ENCODE measurements at places on chromosomes 1 and 21.

- no peak for DNase-seq
Measured at GRCh38 chr1:31703431-31704270, at the start of gene COL16A1. COL16A1 (minus strand) TSS chr1:31704017; CDS start chr1:31702193, 1,824 bp downstream.

- no peak for DNase-seq
Measured at GRCh38 chr1:218752126-218752525, 407.0 kb downstream of the TGFB2 start.

GRCh38 chr21:36693489-36694030 is 5.4 kb upstream of the SIM2 start:
- no peak for DNase-seq

DNA sequence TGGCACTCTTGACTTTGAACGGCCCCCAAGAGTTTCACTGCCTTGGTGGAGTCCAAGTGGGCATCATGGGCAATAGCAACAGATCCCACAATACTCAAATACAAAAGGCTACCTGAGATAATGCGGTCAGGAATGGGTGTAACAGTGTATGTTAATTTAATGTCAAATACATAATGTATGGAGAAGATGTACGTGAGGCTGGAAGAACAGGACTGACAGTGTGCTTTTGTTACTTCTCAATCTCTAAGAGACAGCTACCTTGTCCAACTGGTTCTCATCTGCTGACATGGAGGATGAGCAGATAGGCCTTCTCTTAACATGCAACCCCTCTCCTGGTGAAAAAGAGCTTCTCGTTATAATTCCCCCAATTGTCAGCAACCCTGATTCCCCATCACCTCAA is 167.2 kb downstream of the APP start:
- DNase-seq = no peak

DNA sequence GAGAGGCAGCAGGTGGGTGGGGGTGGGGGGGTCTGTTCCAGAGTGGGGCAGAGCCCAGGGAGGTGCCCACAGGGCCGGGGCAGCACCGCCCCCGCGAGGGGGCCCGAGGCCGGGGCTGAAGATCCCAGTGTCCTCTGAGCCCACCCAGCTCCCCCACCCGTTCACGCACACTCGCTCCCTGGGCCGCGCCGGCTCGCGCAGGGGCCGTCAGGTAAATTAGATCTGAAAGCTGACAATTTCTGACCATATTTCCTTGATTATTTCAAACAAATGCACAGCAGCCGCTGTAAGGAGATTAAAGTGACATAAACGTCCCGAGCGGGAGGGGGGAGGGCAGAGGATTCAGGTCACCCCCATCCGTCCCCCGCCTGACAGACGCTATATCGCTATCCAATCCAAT is 118.0 kb downstream of the CASZ1 start:
- DNase-seq = no peak

- DNase-seq = no peak
Measured at GRCh38 chr1:208772891-208773290, 528.7 kb upstream of the PLXNA2 start.

DNA sequence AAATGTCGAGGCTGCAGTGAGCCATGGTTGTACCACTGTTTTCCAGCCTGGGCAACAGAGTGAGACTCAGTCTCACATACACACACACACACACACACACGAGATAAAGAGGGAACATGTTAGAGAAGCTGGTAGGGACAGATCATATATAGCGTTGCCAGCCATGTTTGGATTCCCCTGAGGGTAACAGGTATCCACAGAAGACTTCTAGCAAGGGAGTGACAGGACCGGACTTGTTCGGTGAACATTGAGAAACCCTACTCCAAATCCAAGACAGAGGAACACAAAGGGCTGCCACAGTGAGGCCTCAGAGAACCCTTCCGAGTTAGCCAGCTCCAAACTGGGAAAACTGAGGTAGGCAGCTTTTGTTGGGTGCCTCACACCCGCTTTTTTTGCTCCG is 3.7 kb upstream of the SARS1 start:
- peak; percentile 63 for DNase-seq

GRCh38 chr1:231512147-231512698 is 16.2 kb upstream of the TSNAX start:
- peak; percentile 89 for DNase-seq

- DNase-seq = no peak
Measured at GRCh38 chr1:17120962-17121837, 1.9 kb upstream of the PADI2 start.

- no peak for DNase-seq
Measured at GRCh38 chr1:56450004-56450666, 129.2 kb downstream of the PLPP3 start.

DNA sequence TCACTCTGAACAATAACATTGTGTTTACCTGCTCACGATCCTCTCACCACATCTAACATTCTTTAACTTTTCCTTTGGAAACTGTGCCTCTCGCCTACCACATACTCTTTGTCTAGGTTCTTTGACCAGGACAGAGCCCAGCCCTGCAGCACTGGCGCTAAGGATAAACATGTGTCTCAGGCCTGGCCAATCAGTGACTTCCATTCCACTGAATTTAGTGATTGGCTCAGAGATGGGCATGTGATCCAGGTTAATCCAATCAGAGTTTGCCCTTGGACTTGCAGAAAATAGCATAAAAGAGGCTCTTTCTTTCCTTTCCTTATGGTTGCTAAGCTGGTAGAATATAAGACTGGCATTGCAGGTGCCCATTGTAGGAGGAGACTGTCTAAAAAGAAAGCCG is 605.7 kb downstream of the MATN1 start:
- no peak for DNase-seq

GRCh38 chr1:241215203-241215602 is 141.8 kb downstream of the RGS7 start:
- DNase-seq = no peak

- no peak for DNase-seq
Measured at GRCh38 chr1:211336161-211336560, 9.5 kb downstream of the TRAF5 start.

DNA sequence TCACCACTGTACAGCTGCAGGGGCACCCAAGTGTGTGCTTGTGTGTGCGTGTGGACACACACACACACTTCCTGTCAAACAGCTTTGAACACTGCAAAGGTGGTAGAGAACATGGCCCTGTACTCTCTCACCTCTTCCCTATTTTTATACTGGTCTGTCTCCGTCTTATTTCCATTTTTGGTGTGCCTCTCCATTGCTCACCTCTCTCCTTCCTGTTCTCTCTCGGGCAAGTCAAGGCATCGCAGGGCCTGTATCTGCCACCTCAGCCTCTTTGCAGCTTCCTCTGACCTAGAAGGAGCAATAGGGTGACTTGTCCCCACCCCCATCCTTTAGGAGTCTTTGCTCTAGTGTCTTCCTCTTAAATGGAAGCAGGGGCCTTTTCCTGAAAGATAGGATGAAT is 2.2 kb downstream of the SMCP start:
- no peak for DNase-seq

DNA sequence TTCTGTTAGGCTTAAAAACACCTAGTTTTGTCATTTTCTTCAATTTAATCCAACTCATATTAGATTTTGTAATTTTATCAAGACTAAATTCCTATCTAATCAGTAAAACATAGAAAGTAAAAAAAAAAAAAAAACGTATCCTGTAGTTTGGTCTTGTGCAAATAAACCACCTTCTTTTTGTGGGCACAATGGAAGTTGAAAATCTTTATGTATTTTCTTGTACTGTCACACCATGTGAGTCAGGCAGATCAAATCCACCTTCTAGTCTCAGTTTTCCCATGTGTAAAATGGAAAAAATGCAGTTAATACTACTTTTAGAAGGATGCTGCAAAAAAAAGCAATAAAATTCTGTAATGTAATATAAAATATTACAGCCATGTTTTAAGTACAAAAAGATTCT is 129.8 kb downstream of the CYYR1 start:
- DNase-seq = no peak

DNA sequence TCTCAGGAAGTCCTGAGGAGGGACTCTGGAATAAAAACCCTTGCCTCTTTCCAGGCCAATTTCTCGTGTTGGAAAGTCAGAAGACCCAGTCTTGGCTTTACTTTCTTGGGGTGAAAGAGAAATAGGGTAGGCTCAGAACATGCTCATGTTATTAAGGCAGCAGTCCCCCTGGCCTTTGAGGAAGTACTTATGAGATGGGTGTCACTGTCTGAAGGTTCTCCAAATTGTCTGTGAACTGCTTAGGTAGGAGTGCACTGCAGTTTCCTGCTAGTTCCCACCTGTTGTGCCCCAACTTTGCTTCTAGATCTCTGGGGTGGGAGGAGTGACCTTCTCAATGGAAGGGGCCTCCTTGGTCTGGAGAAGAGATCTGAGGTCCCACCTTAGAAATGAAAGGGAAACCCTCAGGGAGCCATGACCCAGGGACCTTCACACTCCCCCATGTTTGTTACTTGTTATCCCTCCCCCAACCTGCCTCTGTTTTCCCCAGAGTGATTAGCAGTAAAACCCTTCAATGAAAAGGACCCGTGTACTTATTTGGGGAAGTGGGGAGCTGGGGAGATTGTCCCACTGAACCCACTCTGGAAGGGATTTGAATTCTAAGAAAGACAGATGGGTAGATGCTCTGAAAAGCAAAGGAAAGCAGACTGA is 5.7 kb downstream of the ZNF691 start:
- no peak for DNase-seq

GRCh38 chr21:34199121-34199910 is 125.9 kb downstream of the MRPS6 start:
- DNase-seq = no peak

DNA sequence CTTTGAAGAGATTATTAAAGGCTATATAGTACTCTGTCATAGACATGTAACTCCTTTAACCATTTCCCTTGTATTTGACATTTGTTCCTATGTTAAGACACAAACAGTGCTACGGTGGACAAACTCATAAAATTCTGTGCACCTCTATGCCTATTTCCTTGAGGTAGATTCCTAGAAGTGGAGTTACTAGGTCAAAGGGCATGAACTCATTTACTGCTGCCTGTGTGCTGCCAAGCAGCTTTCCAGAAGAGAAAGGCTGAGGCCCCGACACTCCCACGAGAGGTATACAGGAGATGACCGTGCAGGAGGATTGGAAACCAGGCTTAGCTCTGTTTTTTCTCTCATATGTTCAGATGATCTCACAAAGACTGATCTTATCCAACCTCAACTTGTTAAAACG is 34.4 kb upstream of the TENT5C start:
- no peak for DNase-seq

DNA sequence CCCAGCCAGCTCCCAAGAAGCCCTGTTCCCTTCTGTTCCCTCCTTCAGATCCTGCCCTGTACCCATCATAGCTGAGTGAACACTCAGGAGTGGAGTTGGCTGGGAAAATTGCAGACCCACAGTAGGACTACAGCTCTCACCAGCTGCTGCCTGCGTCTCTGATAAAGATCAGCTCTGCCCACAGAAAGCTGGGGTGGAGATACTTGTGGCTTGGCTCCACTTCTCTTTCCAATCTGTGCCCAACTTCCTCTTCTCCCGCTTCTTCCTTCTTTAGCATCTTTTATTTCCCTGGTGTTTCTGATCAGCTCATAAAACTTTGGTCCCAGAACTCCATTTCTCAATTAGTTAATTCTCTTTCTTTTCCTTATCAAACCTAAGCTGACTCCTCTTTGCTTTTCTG is 5.5 kb upstream of the CD1A start:
- no peak for DNase-seq

DNA sequence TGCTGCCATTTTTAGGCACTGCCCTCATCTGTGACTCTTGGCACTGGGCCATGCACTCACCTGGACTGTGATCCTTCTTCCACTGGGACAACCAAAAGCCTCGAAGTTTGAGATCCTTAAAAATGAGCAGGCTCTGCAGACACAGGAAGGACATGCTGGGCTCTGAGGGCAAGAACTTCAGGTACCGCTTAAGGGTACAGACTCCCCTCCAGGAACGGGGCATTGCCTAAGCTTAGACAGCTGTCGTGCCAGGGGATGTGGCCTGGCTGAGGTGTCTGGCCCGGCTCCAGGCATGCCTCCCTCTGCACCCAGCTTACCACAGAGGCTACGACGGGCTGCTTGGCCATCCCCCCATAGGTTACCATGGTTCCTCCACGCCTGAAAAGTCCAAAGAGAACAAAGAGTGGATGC is 14.2 kb upstream of the SRSF4 start:
- DNase-seq = no peak
